ENCODE measurements at places on chromosomes 5 and 9.

- no peak for DNase-seq
These were observed 47.3 kb downstream of the SLC6A7 start for GRCh38 chr5:150236981-150237754.

DNA sequence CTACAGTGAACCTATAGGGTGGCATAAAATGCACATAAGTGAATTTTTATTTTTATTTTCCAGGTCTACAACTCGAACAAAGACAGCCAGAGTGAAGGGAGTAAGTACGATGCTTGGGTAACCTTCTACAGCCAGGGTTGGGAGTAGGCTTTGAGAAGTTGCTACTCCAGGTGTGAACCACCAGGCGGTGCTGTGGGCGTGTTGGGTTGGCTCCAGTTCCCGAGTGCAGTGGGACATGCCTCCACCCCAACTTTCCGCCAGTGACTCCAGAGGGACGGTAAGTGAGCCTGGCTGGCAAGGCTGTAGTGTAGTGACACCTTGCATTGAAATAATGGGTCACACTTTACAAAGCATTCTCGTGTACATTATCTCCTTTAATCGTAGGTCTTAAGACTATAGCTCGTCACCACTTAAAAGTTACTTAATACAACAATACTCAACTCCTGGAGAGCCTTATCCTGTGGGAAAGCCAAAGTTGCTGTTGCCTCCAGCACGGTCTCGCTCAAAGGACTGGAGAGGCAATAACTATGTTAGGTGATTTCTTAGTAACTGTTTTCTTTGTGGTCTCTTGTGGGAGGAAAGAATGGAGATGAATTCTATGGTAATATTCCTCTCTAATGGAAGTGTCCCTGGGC is 244.0 kb downstream of the ARHGAP26 start:
- DNase-seq: no peak

DNA sequence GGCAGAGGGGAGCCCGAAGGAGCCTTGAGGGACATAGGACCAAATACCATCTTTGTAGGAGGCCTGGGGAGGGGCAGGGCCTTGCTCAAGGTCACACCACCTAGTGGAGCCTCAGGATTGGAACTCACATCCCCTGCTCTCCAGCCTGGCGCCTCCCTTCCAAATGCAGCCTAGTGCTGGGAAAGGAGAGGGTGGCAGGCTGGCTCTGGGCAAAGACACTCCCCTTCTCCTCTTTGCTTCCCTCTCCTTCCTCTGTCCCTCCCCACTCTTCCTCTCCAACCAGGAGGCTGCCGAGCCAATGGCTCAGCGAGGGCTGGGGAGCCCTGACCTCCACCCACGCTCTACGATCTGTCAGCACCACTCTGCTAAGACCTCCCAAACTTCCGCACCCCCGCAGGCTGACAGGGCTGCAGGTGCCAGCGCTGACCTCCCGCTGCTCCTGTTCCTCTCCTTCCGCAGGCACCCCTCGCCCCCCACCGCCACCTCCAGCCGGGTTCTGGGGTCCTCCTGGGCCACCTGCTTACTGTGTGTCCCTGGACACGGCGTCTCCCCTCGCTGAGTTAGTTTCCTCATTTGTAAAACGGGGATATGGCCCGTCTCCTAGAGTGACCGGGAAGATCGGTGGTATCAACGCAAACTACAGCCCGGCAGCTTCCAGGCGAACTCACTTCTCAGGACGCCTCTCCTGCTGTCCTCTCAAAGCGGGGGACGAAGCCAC is 52.9 kb downstream of the C9orf50 start:
- DNase-seq: no peak

DNA sequence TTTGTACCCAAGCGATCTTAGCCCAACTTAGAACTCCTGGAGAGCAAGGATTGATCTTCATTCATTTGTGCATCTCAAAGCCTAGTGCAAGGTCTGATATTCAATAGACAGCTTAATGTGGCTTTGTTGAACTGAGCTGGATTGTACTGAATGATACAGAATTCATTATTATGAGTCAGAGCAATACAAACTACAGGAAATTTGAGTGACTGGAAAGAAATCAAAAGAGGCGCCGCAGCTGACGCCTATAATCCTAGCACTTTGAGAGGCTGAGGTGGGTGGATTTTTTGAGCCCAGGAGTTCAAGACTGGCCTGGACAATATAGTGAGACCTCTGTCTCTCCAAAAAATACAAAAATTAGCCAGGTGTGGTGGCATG is 58.6 kb downstream of the ENC1 start:
- no peak for DNase-seq

DNA sequence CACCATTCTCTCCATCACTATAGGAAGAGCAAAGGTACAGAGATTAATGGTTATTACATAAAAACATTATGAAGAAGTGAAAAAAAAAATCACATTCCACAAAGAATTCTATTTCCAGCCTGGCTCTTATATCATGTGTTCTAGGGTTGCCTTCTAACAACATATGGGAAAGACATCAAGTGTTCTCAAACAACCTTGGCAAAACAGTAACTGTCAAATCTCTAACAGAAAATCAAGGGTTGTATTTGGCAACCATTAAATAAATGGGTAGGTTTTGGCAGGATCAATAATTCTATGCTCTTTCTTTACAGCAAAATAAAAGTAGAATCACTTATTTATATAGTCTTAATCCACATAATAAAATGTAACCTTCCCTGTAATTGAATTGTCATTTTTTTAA is 728.9 kb downstream of the MAT2B start:
- no peak for DNase-seq

DNA sequence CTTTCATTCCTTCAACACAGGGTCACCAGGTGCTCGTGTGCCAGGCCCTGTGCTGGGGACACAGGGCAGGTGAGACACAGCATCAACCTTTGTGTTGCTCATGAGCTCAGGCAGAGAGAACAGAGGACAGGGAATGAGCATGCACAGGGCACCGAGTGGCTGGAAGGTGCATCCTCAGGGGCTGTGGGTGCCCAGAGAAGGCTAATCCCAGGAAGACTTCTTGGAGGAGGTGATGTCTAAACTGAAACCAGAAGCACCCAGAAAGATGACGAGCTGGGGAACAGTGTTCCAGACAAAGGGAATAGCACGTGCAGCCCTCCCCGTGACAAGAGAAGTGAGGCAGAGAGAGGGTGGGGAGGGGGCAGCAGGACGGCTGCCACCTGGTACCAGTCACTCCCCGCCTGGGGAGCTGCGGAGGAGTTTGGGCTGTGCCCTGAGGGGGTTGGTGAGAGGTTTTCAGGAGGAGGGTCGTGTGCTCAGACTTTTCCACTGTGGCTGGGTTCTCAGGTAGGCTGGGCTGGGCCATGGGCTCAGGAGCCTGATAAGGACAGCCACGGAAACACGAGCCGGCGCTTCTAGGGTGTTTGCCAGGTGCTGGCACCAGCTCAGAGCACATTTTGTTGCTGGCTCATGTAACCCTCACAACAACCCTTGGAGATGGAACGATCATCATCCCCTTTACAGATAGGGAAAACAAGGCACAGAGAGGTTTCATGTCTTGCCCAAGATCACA is 46.0 kb downstream of the HMCN2 start:
- no peak for DNase-seq
